Activated B cell treated with CpG ODN at 0.5 μM for 24 hours (primary cell): ENCODE measurements at places on chromosomes 5 and 9. TPM values are rescaled to one million over a fixed set of nuclear protein-coding genes. Genes with fewer than 3 reads are reported as not detected.

NUTM2G gene
- total RNA-seq, result not detected in 2 replicates

FRRS1L gene
- not detected in 2 replicates for total RNA-seq

CCDC69 gene
- 98.9 and 109 TPM in 2 replicates for total RNA-seq

INSL6 gene
- total RNA-seq, result not detected in 2 replicates

MARCOL gene
- not detected in 2 replicates for total RNA-seq

PCDHGA1 gene
- total RNA-seq, result 0.20 and 0.29 TPM in 2 replicates

SPATA31D4 gene
- not detected in 2 replicates for total RNA-seq

COL27A1 gene
- total RNA-seq, result 0.33 and 0.44 TPM in 2 replicates

DNA sequence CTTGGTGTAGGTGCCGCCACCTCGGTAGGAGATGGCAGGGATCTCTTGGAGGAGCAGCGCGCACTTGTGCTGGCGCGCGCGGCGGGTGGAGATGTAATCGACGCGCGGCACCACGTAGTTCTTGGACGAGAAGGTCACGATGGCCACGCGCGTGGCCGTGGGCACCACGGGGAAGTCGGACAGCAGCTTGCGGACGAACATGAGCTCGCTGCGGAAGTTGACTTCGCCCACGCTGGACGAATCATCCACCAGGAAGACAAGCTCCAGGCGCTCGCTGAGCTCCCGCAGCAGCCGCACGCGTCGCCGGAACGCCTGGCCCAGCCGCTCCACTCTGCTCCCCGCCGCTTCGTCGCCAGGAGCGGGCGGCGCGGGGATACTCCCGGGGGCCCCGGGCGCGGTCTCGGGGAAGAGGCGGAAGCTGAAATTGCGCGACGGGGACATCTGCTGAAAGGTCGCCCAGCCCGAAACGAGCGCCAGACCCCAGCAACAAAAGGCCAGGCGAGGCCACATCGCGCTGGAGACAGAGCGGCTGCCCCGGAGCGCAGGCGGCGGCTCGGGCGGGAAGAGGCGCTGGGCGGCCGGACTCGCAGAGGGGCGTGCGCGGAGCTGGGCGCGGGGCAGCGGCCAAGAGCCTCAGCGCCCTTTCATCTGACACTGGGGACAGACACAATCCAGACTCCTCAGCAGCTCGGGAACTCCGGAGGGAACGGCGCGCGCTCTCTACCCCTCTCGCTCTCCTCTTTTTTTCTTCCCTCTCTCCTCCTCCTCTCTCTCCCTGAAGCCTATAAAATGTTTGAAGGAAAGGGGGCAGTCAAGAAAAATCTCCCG, at the start of gene SVEP1:
TSS of gene SVEP1 (minus strand) at position 708 of the 828 bp plus-strand sequence. CDS start at position 510, 198 bp downstream.
- DNase-seq, result no peak

DNA sequence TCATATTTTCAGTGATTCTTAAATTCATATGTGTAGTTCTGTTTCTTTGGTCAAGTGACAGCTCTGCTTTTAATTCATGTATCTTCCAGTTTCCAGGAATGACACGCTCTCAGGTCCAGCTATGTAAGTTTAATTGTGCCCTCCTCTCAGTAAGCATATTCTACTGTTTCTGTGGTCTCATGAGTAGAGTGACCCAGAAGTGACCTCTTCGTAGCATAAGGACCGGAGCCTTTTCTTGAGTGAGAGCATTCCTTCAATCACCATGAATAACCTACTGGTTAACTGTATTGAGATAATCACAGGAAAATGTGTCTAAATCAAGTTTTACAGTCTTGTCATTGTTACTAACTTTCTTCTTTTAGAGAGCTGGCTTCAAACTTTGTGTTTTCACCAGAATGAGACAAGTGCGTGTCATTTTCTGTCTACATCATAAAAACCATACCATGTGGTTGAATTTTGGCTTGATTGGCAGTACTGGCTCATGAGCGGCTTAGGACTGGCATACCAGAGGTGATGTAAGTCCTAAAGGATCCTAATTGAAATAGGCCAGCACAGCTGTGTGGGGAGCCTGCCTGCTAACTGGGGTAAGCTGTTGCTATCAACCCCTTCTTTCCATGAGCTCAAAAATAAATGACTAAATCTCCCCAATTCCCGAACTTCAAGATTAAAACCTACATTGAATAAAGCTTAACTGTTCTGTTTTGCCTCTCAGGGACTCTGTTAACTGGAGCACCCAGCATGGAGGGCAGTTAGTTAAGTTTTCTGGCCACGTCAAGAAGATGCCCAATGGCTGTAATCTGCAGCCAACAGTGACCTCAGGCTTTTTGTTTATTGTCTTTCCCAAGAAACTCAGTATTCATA, 4.8 kb downstream of the ADAMTSL1 start:
- no peak for DNase-seq

DNA sequence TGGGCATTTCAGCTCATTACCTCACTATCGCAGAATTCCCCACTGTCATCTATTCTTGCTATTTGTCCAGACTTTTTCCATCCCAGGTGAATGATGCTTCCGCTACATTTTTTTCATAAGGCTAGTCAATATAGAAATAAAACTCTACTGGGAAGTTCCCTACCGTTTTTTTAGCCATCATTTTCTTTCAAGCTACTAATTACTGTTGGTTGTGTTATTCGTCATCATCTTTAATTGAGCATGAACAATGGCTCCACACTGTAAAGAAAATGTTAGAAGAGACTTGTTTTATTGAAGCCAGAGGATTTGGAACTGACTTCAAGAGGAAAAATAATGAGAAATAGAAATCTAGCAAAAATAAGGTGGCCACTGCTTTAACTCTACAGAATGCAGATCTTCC, 265.0 kb downstream of the ZNF608 start:
- DNase-seq, result no peak

- no peak for DNase-seq
These were observed 44.4 kb downstream of the TTC39B start for GRCh38 chr9:15262581-15262980.

DNA sequence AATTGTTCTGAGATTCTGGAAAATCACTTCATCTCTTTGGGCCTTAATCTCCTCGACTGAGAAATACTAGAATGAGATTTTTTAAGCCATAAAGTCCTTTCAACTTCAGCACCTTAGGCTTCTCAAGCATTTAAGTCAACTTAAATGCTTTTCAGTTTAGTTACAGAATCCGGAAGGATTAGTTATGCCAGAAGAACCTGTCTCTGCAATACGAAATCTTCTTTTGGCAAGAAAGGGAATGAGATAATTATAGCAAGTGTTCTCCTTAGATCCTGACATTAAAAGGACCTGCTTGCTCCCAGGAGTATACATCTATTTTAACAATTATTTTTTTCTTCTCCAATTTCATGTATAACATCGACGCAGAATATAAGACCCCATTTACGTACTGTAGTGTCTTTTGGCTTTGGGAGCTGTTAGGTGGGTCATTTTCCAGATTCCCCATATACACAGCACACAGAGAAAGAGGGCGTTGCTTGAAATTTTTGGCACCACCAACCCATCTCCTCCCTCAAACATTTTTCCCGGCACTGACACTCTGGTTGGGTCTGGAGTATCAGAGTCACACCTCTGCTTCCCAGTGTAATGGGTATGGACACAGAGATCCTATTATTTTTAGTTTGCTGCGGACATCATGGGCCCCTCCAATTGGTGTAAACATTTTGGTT, 43.6 kb upstream of the CLINT1 start:
- no peak for DNase-seq

GRCh38 chr5:88518131-88519016, 249.7 kb upstream of the TMEM161B start:
- DNase-seq, result no peak

GRCh38 chr5:31029925-31030324, 163.6 kb upstream of the CDH6 start:
- DNase-seq, result no peak

DNA sequence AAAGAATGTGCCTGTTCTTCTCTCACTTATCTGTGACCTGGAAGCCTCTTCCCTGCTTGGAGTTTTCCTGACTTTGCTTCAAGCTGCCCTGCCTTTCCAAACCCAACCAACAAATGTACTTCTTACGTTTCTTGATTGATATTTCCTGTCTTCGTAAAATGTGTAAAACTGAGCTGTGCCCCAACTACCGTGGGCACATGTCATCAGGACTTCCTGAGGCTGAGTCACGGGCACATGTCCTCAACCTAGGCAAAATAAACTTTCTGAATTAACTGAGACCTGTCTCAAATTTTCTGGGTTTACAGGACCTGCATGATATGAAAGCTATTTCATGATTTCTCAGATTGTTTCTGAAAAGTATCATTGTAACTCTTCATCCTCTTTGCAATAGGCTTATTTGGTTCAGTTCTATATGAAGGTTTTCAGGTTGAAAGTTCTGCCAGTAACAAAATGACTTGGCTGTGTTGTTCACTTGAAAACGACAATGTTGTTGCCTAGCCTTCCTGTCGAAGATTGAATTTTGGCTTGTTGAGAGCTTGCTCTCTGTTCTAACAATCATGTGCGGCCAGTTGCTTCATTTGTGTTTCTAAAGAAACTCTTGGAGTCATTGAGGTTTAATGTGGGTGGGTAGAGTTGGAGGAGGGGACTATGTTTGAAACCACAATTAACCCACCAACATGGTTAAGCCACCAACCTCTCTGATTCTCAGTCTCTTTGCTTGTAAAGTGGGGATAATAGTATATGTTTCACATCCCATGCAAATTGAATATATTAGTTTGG, 145.6 kb downstream of the FBXL7 start:
- DNase-seq, result no peak

- no peak for DNase-seq
These were observed 22.7 kb downstream of the SLC12A7 start for GRCh38 chr5:1089146-1089545.

DNA sequence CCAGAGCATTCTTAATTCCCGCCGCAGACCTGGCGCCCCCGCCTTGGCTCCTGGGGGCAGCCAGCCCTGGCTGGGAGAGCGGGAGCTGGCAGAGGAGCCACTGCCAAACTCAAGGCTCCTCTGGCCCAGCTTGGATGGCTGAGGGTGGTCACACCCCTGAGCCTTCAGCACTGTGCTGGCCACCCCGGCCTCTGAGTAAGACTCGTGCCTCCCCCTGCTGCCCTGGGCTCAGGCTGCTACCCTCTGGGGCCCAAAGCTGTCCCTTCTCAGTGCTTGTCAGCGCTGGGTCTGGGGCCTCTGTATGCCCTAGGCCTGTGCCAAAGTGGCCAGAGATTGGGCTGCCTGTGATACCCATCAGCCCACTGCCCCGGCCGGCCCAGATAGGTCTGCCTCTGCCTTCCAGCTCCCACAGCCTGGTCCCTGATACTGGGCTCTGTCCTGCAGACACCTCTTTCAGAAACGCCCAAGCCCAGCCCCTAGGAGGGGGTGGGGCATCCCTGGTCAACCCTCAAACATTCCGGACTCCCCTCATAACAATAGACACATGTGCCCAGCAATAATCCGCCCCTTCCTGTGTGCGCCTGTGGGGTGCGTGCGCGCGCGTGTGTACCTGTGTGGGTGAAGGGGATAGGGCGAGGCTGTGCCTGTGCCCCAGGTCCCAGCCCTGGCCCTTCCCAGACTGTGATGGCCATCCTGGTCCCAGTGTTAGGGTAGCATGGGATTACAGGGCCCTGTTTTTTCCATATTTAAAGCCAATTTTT, 4.4 kb upstream of the PRR7 start:
- no peak for DNase-seq

GRCh38 chr9:83433846-83434245, 104.4 kb downstream of the FRMD3 start:
- no peak for DNase-seq

GRCh38 chr5:56402266-56403220, 169.4 kb upstream of the ANKRD55 start:
- no peak for DNase-seq

- DNase-seq, result no peak
These were observed 57.6 kb upstream of the GRHPR start for GRCh38 chr9:37364751-37365360.

DNA sequence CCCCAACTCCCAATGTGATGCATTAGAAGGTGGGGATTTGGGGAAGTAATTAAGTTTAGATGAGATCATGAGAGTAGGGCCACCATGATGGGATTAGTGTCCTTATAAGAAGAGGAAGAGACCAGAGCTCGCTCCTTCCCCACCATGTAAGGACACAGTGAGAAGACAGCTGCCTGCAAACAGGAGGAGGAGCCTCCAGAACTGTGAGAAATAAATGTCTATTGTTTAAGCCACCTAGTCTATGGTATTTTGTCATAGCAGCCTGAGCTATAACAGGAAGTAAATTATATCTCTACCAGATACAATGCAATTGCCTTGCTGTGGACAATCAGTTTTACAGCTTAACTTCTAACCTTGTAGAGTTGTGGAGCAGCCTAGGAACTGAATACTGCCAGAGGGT, 58.0 kb downstream of the ANKRD33B start:
- DNase-seq, result no peak

GRCh38 chr5:102138243-102138653, 157.8 kb downstream of the SLCO4C1 start:
- no peak for DNase-seq

- no peak for DNase-seq
These were observed 113.4 kb downstream of the ST8SIA4 start for GRCh38 chr5:100789694-100790093.

- no peak for DNase-seq
These were observed 341.3 kb downstream of the RASEF start for GRCh38 chr9:82721593-82721992.

GRCh38 chr9:6829027-6829426, 71.3 kb downstream of the KDM4C start:
- DNase-seq, result no peak

DNA sequence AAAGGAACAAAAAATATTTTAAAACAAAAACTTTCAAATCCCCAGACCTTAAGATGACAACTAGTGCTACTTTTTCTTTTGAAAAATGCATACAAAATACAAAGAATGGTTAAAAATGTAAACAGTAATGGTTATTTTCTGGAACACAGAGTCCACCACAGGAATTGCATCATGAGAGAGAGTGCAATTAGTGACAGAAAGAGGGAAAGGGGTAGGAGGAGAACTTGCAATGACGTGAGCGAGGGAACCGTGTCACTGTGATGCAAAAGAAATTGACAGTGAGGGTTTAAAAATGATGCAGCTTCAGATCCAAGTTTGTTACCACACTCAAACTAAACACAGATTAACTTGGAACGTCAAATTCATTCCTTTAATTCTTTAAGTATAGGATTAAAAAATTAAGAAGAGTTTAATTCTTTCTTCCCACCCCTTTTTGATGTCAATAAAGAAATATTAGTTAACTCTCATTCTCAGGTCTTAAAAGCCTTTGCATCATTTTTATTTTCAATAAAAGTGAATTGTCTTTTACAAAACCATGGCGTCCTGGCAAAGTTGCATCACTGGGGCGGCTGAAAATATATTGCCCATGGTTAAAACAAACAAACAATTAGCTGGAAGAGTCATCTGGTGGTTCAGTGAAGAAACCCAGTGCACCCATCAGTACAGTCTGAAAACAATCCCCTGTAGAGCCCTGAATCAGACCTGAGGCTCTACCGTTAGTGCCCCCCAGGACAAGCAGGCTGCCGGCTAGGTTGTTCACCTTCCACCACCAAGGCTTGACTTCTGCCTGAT, 39.5 kb downstream of the MACROH2A1 start:
- no peak for DNase-seq
